ENCODE measurements at places on chromosomes 3 and 15.

DNA sequence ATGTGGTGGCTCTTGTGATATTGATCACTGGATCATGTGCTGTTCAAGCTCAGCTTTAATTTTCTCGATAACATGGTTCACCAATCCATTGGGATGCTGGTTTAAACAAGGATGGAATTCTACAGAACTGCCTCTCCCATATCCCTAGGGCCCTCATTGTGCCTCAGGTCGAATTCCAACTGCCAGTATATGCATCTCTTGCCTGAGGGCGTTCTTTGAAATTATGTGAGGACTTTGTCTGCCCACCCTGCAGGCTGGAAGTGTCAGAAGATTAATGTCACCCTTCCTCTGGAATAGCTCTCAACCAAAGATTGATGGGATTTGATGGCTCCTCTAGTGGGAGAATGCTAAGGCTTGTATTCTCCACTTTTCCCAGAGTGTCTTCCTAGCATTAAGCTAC lies 175.6 kb upstream of the GALNT15 start:
- no peak for DNase-seq

GRCh38 chr3:10968401-10968800 lies 24.1 kb upstream of the SLC6A1 start:
- no peak for DNase-seq

GRCh38 chr3:132872711-132873110 lies 150.5 kb upstream of the NPHP3 start:
- DNase-seq, result no peak

DNA sequence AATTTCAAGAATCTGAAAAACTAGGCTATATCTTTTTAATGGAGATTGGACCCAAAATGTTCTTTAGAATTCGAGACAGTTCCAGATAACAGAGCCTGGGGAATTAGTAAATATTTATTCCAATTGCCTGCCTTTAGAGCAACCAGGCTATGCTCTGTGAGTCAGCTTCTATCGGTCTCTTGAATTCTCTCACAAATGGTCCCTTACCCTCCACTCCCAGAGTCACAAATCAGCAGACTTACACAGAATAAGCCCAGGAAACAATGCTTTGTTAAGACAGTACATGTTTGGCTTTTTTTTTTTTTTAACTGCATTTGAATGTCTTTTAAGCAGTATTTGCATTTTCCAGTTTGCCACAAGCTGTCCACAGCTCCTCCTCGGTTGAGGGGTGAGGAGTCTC lies 460.7 kb upstream of the CBLB start:
- no peak for DNase-seq

DNA sequence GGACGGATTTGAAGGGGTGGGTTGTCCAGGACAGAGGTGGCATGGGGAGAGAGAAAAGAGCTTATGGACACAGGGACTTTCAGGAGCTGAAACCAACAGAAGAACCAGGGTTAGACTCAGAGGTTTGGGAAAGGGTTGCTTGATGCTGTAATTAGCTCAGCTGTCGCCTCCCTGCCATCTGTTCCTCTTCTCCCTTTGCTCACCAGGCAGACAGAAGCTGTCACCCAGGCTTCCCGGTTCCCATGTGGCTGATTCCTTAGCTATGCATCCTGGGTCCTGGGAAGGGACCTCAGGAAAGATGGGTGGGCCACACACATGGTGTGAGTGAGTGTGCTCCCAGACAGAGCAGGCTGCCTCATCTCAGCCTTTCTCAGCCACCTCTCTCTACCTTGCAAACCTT lies 14.1 kb downstream of the PTPN23 start:
- DNase-seq, result no peak

DNA sequence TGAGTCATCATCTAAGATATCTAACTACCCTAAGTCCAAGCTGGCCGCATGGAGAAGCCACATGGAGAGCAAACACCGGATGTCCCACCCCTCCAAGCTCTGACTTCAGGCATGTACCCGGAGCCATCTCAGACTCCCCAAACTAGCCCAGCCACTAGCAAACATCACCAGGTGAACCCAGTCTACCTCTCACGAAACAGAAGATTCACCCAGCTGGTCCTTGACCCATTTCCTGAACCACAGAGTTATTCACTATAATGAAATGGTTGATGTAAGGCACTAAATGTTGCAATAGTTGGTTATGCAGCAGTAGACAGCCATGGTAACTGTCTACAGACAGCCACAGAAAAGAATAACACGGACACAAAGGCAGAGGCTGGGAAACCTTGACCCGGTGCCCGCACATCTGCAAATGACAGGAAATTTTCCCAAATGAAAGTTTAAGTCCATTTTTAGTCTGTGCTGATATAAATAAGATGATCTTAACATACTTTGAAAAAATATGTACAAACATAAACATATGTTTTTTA lies 265.5 kb upstream of the ATP10A start:
- DNase-seq, result no peak

- no peak for DNase-seq
Observed at GRCh38 chr3:17489139-17489538, 253.3 kb downstream of the TBC1D5 start.

DNA sequence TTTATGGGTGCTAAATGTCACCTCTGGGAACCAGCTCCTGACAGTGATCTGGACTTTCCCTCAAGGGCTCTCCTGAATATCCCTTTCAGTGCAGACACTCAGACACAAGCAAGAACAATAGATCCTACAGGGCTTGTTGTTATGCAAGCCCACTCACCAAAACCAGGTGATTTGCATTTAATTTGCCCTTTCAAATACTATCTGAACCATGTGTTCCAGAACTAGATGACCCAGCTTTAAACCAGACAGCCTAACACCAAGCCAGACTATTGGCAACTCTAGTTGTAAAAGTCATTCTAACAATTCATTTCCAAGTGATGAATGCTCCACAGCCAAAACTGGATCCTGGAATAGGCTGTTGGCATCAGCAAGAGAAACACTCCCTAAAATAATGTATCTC lies 5.6 kb upstream of the ATP8B4 start:
- DNase-seq, result no peak

GRCh38 chr3:161212906-161213305 lies 8.2 kb upstream of the NMD3 start:
- DNase-seq, result no peak

DNA sequence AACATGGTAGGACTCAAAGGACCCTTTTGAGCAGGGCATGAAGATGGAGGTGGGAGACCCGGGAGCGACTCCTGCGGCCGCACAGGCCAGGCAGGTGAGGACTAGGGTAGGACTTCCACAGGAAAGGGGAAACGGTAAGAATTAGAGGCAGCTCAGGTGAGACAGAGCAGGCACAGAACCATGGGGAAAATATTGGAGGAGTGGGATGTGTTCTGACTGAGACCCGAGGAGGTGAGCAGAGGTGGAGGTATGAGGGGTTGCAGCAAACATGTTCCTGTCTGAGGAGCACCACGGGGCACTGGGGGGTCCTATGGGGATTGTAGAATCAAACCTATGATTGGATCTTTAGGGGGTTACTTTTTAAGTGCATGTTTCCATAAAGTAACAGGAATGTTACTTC lies 1.4 kb upstream of the ISG20 start:
- no peak for DNase-seq

GRCh38 chr15:85403745-85404144 lies 23.3 kb downstream of the AKAP13 start:
- DNase-seq, result no peak

- DNase-seq, result no peak
Observed at GRCh38 chr3:179404307-179404706, 47.0 kb downstream of the GNB4 start.

GRCh38 chr3:136651581-136651980 lies 100.6 kb downstream of the STAG1 start:
- DNase-seq, result no peak

DNA sequence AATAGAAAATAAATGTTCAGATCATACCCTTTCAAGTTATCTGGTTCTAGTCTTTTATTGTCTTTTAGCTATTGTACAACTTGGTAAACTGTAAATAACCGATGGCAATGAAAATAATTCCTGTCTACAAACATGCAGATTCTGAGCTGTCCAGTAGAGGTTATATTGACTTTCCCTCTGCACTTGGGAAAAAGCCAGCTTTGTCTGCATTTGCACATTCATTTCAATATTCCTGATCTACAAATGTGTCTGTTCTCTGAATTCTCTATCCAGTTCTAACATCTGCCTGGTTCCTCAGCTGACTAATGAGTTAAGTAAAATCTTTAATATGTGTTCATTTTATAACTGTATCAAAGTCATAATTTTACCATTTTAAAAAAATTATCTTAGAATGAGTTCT lies 408.5 kb downstream of the ERC2 start:
- DNase-seq, result no peak

- no peak for DNase-seq
Observed at GRCh38 chr3:58198804-58199203, 12.0 kb downstream of the DNASE1L3 start.

- DNase-seq, result no peak
Observed at GRCh38 chr15:27260523-27260922, 289.5 kb downstream of the GABRG3 start.

DNA sequence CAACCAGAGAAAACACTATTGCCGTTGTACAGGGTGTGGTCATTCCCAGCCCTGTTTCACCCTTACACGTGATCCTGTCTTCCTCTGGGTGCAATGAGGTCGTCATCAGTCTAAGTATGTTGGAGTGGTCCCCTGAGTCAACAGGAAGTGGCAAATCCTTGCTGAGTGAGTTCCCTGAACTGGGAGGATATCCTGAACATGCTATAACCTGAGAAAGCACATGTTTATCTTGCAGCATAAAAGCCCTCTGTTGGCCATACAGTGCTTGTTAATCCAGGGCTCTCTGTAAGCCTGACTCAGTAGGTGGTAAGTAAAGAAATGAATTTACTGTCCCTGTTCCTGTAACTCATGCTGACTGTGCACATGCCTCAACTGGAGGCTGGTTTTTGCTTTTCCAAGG lies 477.8 kb upstream of the RGMA start:
- no peak for DNase-seq

DNA sequence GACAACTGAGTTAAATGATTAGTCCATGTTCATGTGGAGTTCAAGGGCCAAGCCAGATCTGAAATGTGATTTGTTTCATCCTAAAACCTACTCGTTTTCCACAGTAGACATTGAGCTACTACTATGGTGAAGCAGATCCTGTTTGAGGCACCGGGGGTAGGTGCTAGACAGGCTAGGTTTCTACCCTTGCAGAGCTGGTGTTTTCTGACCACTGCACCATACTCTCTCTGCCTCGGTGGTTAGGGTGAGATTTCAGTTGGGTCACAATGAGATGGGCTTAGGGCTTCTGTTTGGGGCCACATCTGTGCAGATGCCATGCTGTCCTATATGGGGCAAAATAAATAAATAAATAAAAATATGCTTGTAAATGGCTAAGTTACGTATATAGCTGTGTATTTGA lies 99.3 kb downstream of the OXNAD1 start:
- no peak for DNase-seq

DNA sequence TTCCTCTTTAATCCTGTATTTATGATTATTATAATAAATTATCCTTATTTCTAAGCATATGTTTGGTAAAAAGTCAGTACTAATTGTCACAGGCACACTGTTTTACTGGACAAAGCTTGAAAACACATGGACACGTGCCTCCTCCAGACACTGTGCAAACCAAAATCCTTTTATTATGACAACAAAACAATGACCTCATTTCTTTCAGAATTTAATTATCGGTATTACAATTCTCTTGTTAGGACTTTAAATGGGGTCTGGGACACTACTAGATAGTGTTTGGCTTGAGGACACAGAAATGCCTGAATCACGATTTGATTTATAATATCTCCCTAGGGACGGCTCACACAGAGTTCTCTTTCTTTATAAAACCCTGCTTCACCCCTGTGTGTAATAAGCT lies 107.3 kb upstream of the IGSF10 start:
- no peak for DNase-seq

DNA sequence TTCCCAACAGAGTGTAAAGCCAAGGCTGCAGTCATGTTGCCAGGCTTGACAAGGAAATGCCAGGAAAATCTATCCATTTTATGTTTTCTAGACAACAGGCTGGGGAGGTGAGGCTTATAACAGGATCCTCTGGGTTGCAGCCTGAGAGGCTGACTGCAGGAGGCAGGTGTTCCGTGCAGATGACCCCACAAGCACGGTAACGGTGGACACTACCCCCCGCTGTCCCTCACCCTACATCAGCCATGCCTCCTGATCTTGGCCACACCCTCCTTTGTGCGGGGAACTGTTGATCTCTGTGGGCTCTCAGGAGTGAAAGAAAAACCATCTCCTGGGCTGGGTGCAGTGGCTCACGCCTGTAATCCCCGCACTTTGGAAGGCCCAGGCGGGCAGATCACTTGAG lies 68.0 kb upstream of the ADPGK start:
- DNase-seq, result no peak

DNA sequence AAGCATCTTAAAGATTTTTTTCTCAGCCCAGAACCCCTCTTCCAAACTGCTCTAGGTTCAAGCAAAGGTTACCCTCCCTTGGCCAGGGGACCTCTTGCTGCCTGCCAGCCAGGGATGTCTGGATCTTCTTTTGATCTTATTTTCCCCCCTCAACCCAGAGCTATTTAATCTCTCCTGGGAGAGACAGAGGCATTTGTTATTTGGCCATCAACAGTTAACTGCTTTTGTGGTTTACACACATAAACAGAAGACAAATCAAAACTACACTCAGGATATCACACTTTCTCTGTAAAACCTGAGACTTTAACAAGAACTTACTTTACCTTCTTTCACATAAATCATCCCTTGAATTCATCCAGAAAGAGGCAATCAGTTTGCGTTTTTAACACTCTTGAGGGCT lies 272.5 kb downstream of the THSD4 start:
- DNase-seq, result no peak

DNA sequence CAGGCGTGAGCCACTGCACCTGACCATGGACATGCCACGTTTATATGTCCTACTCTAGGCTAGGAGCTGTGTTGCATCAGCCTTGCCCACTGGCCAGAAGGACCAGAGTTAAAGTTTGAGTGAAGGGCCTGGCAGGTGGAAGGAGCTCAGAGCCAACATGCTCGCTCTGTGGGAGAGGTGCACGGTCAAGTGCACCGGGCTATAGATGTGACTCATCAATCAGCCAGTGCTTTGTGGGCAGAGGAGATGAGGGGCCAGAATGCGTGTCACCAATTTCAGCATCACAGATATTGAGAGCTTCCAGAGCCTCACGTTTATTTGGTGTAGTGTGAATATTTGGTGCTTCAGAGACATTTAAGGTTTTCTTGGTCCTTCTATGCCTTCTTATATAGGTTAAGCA lies 137.3 kb upstream of the KBTBD8 start:
- DNase-seq, result no peak

GRCh38 chr3:64818196-64818595 lies 130.4 kb upstream of the ADAMTS9 start:
- no peak for DNase-seq

GRCh38 chr15:30905821-30906220 lies 2.1 kb downstream of the FAN1 start:
- no peak for DNase-seq

DNA sequence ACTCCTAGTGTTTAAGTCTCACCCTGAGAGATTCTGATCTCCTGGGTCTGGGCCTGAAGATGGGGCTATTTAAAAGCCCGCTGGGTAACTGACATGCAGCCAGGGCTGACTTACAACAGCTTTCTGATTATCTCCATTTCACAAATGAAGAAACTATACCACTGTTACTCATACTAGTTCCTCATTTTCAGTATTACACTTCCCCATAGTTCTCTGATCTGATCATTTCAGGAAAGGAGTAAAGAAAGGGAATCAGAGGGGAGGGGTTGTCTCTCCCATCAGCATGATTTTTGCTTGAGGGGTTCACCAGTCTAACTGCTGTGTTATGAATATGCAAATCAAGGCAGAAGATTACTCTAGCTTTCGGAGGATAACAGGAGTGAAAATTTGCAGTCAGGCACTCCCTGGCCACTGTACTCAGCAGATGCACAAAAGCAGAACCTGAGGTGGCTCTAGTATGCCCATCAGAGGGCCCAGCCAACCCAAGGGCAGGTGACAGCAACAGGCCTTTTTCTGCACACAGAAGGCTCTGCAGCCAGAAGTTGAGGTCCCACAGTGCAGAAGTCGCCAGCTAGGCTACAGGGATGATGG lies 59.4 kb downstream of the DAPK2 start:
- peak; percentile 67 for DNase-seq

Measured in GDM1 (cell line).